ENCODE measurements at places on chromosomes 12 and 14.

DNA sequence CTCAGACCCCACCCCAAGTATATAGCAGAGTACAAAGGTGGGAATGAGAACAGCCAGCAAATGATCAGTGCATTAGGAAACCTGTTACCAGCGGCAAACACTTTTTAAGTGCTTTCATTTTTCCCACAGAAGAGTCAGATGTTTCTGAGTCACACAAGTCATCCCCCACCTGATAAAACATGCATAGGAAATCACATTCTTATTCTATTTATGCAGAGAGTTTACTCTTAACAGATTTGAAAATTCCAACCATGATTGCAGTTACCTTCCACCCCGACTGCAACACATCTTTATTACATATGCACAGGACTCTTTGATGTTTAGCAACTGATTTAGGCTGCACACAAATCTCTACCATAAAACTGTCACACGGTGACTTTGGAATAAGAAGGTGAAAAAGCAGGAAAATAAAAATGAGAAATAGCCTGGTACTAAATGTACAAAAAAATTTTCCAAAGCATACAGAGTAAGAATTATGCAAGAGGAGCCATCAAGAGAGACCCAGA is 236.4 kb downstream of the PAWR start:
- DNase-seq = no peak

GRCh38 chr14:72013721-72014345 is 81.6 kb downstream of the RGS6 start:
- peak; percentile 11 for DNase-seq

DNA sequence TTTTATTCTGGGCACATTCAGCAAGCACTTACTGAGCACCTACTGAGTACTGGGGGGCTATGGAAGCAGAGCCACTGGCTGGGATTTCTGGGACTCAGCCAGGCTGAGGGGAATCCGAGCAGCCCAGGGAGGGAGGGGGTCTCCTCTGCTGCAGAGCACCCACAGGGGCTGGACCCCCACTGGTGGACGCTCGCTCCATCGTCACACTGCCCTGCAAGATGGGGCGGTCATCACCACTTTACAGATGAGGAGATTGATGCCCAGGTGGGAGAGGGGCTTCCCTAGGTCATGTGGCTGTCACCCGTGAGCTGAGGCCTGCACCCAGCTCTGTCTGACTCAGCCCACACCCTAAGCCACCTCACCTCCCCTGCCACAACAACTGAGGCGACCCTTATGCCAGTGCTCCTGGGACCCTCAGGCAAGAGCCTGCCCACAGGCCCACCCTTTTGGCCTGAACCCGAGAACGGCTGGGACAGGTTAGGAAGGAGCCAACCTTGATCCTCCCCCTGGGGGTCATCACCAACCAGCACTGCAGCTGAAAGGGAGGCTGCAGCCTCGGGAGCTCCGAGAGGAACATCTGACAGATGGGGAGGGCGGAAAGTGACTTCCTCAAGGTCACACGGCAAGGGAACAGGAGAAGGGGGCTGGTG is 74.4 kb downstream of the SERPINA3 start:
- no peak for DNase-seq

- no peak for DNase-seq
Observed at GRCh38 chr12:69123919-69124638, 115.3 kb upstream of the CPSF6 start.

GRCh38 chr12:1083889-1084262 is 92.9 kb downstream of the ERC1 start:
- no peak for DNase-seq

GRCh38 chr14:55979096-55979495 is 139.1 kb upstream of the PELI2 start:
- DNase-seq = peak; percentile 43

GRCh38 chr14:54671537-54671936 is 104.6 kb downstream of the SAMD4A start:
- DNase-seq = no peak

DNA sequence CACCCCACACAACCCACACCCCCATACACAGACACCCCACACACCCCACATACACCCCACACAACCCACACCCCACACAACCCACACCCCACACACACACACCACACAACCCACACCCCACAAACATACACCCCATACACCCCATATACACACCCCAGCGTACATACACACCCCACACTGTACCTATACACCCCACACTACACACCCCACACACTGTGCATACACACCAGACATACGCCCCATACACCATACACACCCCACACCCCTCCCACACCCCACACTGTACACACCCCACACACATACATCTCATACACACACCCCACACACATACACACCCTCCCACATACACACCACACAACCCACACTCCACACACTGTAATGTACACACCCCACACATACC is 80.2 kb downstream of the NOC4L start:
- DNase-seq = no peak

- DNase-seq = no peak
Observed at GRCh38 chr12:4225571-4225970, 48.0 kb upstream of the CCND2 start.

GRCh38 chr14:93019970-93020369 is 95.8 kb downstream of the ITPK1 start:
- peak; percentile 86 for DNase-seq
